Suppressor macrophage (primary cell): ENCODE measurements at places on chromosomes 11 and 22.
A peak's percentile ranks its signal among the peaks of the same experiment; 100 is the strongest.

DNA sequence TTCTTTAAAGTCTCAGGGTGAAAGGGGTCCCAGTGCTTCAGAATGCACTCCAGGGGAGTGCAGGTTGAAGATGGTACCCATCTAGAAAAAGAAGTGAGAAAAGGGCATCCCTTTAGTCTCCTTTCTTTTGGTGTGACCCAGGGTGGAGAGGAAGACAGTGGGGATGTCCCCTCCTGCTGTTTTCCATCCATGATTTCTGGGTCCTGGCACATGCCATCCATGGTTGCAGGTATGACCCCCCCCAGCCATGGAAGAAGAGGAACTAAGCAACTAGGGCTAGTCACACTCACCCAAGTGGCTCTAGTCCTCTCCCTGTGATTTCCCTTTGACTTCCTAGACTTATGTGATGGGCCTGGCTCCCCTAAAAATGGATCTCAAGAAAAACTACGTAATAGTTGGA lies 15.9 kb upstream of the EI24 start:
- no peak for DNase-seq

- no peak for DNase-seq
Observed at GRCh38 chr11:69609351-69609750, 31.6 kb upstream of the CCND1 start.

DNA sequence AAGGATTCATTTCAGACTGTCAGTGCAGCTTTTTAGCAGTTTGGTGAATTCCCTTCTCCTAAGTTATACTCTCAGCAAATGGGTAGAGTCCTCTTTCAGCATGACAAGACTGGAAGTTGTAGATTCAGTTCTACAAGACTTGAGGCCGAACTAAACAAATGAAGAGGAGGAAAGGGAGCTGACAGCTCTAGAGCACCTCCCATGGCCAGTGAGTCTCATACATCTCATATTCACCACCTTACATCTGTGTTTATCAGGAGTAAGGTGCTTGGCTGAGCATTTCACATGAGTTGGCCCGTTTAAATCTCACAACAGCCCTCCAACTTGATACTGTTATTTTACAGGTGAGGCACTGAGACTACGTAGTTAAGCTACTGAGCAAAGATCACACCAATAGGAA lies 30.4 kb downstream of the SEZ6L start:
- DNase-seq, result no peak

DNA sequence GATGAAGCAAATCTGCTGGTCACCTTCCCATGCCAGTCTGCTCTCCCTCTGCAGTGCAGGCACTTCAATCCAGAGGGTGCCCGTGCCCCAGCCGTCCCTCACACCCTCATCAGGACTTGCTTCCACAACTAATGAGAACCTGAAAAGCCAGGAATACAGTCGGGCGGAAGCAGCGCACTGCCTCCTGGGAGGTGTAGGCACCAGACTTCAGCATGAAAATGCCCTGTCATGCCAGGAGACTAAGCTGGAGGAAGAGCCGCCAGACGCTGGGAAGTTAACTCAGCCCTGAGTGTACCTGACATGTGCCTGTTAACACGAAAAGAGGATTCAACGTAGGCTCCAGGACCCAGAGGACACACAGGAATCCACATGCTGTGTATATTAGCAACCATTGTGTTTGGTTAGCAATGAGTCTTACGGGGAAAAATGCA lies 40.1 kb upstream of the FLI1 start:
- DNase-seq, result peak; percentile 85

DNA sequence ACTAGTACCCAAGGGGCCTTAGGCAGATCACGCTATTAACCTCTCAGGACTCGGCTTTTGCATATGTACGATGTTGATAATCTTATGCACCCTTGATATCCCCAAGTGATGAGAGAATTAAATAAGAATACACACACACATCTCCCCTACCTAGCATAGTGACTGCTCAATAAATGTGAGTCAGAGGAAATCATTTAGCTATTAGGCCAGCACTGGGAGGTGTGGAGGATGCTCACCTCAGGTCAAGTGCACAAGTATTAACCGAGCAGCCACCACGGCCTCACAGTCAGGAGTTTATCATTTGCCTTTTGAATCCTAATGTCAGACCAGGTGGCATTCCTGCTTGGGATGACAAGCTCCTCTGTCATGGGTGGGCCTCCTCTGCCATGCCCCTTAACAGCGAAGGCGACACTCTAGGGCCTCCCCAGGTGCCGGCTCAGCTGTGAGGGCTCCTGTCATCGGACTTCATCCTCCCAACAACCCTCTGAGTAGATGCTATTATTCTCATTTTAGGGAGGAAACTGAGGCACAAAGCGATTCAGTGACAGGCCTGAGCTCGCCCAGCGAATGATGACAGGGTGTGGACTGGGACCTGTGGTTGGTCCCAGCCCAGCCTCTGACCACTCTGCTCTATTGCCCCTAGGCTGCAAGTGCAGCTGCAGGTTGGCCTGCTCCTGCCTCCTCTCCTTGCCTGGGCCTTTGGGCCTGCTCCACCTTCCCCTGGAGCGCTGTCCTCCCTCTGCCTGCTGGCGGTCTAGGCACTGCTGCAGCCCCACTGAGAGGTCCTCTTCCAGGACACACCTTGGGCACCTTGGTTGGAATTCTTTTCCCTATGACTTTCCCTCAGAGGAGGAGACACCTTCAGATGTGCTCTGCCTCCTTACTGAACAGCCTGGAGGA lies 5.0 kb upstream of the SOX10 start:
- no peak for DNase-seq

- DNase-seq, result no peak
Observed at GRCh38 chr22:27028093-27028492, 370.7 kb downstream of the MIAT start.
